ENCODE measurements at places on chromosomes 11 and 22.

GRCh38 chr11:40140560-40140959 is 1318.9 kb downstream of the LRRC4C start:
- peak; percentile 95 for DNase-seq

DNA sequence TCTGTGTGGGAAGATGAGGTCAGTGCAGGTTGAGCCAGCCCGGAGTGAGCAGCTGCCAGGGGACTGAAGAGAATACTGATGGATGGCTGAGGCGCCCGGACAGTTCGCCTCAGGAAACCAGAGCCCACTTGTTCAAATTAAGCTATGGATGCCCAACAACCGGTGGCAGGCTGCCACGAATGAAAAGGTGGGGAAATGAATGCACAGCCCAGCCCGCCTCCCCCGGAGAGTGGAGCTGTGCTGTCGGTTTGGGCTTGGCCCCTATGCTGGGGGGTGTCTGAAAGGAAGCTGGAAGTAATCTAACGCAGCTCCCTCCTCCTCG is 21.9 kb downstream of the HSPA8 start:
- DNase-seq: no peak

DNA sequence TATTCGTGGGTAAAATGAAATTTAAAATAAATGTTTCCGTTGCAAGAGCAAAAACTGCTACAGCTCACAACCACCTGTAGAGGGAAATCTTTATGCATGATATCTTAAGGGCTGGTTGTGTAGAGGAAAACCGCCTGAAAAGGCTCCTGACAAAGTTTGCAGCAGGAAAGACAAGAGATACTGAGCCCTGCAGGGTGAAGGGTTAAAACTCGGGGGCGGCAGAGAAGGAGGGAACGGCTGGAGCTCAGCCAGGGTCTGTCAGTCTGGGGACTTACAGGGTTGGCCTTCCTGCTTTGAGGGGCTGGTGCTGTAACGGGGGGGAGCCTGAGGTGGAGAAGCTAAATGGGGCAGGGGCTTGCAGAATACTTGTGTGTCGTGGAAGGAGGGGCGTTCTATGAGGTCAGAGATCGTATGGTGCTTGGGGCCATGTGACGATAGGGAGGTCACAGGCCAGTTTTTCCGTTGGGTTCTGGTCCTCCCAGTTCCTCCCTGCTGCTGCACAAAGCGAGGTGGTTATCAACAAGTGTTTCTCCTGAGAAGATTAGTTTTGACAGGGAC is 122.9 kb upstream of the HSD17B12 start:
- DNase-seq: no peak

GRCh38 chr11:117271208-117271607 is 19.9 kb upstream of the BACE1-AS start:
- DNase-seq: no peak
